ENCODE measurements at places on chromosomes 3 and 15.
A peak's percentile ranks its signal among the peaks of the same experiment; 100 is the strongest.

GRCh38 chr3:94259291-94259690 is 196.4 kb downstream of the NSUN3 start:
- no peak for DNase-seq

DNA sequence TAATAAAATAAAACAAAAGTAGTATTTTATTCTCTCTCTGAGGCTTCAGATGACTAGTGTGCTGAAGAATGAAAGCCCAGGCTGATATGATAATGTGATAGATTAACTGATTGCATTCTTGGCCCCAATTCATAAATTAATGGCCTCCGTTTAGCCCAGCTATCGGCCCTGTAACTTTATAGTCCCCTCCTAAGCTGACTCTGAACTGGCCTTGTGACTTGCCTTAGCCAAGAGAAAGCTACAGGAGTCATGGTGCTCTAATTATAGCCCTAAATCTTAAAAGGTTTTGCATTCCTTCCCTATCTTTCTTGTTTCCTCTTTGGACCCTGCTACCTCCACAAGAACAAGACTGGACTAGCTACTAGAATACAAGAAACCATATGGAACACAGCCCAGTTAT is 123.2 kb upstream of the EPHA3 start:
- no peak for DNase-seq

DNA sequence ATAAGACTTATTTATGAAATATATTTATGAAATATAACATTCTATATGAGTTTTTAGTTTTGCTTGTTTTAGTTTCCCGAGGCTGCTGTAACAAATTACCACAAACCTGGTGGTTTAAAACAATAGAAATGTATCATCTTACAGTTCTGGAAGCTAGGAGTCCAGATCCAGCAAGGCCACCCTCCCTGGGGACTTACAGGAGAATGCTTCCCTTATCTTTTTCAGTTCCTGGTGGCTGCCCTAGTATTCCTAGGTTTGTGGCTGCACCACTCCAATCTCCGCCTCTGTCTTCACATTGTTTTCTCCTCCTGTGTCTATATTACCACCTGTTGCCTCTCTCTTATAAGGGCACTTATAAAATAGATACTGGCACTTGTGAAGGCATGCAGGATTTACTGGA is 877.8 kb downstream of the TUSC7 start:
- no peak for DNase-seq

DNA sequence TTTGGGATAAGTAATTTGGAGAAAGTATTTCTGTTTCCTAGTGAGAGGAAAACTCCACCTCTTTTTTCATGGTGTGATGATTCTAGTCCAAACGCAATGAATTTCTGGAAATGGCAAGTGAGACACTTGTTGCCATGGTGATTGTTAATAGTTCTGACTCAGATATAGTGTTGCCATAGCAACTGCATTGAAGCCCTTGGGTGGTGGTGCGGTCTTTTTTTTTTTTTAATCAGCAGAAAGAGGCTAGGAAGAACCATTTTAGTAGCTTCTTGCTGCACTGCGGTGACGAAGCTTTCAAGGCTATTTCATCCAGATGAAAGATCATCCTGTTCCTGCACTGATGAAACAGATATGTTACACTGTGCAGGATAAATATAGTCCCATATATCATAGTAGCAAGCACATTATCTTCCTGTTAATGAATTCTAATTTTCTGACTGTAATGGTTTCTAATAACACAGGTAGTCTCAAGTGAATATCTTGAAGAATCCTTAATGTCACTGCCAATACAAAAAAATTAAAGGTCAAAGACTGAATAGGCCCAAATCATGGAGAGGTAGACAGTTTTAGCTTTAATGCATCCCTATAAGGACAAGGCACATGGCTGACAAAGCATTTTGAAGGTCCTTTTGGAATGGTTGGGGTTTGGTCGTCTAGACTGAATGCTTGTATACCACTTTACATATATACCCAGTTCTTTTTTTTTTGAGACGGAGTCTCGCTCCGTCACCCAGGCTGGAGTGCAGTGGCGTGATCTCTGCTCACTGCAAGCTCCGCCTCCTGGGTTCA is 125.1 kb upstream of the ZBTB20 start:
- no peak for DNase-seq

DNA sequence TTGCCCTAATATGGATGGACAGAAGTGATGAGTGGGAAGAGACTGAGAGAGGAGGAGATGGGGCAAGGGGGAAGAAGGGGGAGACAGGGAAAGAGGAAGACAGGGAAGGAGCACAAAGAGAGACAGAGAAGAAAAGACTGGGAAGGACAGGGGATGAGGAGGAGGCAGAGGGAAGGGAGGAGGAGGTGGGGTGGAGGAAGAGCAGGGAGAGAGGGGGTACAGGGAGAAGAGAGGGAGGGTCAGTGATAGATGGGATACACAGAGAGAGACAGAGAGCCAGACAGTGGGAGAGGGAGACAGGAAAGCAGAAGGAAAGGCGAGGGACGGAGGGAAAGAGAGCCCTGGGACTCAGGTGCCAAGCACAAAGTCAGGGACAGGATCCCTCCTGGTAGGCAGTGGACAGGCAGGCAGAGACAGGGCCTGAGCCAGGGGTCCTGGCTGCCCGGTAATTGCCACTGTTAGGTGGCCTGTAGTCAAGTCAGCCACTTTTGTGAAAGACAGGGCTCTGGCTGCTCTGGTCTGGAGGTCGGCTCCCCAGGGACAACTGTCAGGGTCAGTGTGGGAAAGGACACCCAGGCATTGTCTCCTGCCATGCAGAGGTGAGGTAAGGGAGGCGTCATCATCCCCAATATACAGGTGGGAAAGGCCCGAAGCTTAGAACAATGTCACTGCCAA is 9.8 kb downstream of the VILL start:
- no peak for DNase-seq

DNA sequence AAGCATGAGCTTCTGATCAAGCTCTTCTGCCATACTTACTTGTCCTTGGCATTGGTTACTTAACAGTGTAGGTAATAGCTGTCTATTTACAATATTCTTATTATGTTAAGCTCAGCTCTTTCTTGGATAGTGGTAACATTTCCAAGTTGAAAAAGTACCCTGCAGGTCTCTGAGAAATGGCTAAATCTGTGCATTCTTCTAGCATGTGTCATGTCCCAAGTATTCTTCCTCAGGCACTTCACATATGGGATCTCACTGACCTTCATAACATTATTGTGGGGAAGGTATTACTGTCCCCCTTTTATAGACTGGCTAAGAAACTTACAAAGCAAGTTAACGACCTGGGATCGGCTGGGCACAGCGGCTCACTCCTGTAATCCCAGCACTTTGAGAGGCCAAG is 236.1 kb downstream of the RORA start:
- DNase-seq: no peak

DNA sequence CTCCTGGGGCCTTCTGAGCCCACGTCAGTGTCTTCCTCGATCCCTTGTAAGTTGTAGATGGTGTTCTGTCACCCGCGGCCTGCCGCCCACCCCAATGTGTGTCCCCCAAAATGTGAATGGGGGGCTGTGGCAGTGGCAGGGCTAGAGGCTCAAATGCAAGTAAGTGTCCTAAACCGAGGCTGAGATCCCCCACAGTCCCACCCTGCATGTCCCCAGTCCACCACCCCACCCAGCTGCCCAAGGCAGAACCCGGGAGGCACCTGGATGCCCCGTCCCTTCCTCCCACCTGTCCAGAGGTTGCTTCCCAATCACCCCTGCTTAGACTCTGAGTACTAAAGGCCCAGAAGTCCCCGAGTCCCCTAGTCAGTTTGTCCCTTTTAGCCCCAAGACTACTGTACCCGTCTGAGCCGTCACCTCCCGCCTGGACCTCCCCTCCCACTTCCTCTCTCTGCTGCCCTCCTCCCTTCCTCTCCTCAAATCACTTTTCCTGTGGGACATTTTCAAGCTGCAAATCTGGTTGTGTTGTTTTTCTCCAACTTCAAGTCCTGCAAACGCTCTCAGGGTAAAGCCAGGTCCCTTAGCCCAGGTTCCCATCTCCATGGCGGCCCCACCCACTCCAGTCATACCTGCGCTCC is 11.8 kb upstream of the PLXND1 start:
- no peak for DNase-seq

DNA sequence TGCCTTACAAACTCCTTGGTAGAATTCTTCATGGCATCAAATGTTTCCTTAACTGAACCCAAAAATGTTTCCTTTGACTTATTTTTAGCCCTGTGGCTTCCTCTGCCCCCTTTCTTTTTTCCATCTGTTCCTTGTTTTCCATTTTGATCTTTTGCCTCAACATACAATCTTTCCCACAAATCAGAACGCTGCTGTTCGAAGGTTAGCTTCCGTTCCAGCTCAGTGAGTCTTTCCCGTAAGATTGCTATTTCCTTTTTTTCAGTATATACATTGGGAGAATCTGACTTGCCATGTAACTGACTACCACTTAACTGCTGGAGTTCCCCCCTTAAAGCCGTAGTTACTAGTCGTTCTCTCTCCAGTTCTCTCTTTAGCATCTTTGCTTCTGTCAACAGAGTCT is 41.2 kb downstream of the PIGB start:
- no peak for DNase-seq

- DNase-seq: no peak
Observed at GRCh38 chr3:115436767-115437301, 186.5 kb upstream of the GAP43 start.

DNA sequence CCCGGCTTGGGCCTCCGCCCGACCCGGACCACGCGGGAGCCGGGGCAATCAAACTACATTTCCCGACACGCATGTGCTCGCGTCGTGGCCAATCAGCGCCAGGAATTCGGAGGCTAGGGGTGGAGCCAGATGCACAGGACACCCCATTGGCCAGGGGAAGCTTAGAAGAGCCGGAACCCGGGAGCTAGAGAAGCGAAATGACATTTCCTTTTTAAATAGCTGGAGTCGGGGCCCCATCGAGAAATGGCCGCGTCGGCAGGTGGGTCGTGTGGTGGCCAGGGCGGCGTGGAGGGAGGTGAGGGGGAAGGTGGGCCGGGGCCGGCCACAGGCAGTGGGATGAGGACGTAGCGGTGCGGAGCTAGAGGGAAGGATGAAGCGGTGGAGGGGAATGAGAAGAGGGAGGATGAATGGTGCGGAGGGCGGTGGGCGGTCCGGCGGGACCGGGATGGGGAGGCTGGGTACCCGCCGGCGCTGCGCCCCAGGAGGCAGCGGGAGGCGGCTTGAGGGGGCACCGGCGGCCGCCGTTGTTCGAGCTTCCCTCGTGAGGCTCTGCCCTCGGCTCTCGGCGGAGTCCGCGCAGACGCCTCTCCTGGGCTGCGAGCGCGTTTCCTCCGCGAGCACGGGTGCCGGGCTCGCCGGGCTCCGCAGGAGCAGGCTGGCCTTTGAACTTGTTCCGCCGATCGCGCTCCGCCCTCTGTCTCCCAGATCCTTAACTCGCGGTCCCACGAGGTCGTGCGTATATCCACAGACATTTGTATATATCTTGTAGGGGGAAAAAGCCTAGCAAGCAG is at the start of gene KBTBD8:
Gene KBTBD8, plus strand, starts transcription at position 195 of the 791 bp plus-strand sequence. Its CDS starts 49 bp downstream, at position 244.
- peak; percentile 88 for DNase-seq

- no peak for DNase-seq
Observed at GRCh38 chr3:30894521-30895251, at the start of gene GADL1. GADL1 (minus strand) TSS chr3:30894661; CDS start chr3:30894614, 47 bp downstream.

- no peak for DNase-seq
Observed at GRCh38 chr15:59177317-59177660, 29.4 kb upstream of the LDHAL6B start.

- DNase-seq: no peak
Observed at GRCh38 chr3:29591579-29591978, 310.7 kb downstream of the RBMS3 start.

DNA sequence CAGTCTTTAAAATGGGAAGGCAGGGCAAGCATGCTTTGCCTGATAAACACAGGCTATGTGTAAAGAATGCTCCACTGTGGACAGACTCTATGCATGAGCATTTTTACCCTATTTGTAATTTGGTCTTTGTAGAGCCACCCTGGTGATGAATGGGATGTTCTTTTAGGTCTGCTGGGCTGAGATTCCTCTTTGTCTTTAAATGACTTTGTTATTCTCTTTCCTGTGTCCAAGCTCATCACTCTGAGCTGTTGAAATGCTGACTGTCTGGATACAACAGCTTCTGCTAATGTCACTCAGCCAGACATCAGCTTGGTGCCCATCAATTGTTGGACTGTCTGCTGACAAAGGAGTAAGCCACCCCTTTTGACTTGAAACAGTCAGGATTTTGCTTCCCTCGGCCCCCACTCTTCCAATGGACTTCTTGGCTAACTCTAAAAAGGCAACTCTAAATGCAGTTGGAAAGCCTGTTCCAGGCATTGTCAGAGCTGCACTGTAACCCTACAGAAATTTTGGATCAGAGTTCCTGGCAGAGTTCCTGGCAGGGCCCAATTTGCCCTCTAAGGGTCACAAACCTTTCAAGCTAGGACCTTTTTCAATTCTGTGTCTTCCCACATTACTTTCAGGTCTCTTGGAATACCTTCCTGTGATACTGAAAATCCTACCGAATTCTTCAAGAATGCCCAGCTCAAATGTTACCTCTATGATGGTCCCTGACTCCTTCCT is 40.5 kb upstream of the EIF1B start:
- no peak for DNase-seq

DNA sequence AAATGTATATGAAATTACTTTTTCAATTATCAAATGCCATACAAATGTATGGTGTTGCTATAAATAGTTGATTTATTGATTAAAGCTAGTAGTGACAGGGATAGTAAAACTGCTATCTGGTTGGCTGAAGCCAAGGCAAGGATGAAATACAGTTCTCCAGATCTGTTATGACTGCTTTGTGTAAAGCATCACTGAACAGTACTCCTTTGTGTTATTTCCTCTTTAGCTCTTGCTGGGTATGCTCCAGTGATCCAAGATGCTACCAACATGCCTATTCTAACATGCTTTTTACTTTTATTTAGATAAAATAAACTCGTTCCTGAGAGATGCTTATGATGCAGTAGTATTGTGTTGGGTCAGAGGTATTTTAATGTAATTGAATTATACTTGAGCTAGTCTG is 12.4 kb upstream of the UBR1 start:
- DNase-seq: no peak

GRCh38 chr15:28219116-28219515 is 102.9 kb downstream of the HERC2 start:
- DNase-seq: no peak

DNA sequence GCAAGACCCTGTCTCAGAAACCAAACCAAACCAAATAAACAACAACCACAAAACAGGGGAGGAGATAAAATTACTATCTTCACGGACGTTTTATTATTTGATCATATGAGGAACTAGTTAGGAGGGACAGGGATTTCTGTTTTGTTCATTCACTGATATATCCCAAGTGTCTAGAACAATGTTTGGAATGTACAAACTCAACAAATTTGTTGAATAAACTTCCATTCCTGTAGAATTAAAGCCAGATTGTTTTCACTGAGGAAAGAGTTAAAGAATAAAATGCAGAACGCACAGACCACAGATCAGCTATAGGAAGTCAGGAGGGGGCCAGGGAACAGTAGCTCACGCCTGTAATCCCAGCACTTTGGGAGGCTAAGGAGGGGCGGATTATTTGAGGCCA is 6.5 kb upstream of the STRC start:
- no peak for DNase-seq

GRCh38 chr3:24182756-24183155 is 237.7 kb downstream of the NR1D2 start:
- DNase-seq: no peak

- no peak for DNase-seq
Observed at GRCh38 chr3:81308306-81308705, 453.1 kb downstream of the GBE1 start.
